CD4-positive, alpha-beta T cell treated with Interleukin-6 at 100 ng/mL for 8 hours (primary cell): ENCODE measurements at places on chromosomes 6 and 20.

DNA sequence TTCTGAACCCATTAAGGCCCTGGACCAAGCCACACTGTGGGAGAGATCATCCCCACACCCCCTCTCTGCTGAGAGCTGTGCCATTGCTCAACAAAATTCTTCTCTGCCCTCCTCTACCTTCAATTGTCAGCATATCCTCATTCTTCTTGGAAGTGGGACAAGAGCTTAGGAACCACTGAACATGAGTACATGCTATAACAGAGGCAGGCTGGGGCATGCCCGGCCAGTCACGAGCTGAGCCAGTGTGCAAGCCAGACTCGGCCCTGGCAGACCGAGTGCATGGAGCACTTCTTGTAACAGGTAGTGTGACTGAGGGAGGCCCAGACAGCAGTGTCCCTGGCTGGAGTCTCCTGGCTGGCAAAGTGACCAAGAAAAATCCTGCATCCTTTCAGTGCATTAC is 149.2 kb downstream of the MOXD1 start:
- no peak for DNase-seq

DNA sequence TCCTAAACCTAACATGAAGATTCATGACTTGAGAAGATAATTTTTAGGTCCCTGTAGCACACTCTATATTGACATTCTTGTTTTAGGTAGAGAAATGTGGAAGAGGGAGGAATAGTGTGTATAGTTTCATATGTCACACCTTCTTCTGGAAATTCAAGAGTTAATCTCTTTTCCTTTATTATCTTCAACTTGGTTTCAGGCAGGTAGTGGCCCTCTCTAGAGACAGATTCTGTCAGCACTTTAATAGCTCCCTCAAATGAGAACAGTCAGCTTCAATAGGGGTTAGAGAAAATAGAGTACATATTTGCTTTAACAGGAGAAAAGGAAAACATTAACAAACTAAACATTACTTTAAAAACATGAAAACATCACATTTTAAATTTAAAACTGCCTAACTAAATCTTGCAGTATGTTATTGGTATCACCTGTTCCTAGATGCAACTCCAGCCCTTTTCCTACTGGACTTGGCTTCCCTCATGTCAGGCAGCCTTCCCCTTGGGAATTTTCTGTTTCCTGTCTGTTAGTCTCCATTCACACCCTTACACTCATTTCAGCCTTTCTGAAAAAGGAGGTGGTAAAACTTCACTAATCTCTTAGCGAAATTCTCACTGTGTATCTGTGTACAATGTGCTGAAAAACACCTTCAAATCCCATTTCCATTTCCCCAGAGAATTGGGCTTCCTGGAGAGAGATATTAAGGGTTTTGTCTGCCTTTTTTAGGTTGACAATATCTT is 192.3 kb upstream of the RNF217 start:
- no peak for DNase-seq

GRCh38 chr6:46367354-46368168 is 123.7 kb downstream of the RCAN2 start:
- no peak for DNase-seq

GRCh38 chr6:68240726-68241125 is 394.4 kb upstream of the ADGRB3 start:
- DNase-seq = no peak

DNA sequence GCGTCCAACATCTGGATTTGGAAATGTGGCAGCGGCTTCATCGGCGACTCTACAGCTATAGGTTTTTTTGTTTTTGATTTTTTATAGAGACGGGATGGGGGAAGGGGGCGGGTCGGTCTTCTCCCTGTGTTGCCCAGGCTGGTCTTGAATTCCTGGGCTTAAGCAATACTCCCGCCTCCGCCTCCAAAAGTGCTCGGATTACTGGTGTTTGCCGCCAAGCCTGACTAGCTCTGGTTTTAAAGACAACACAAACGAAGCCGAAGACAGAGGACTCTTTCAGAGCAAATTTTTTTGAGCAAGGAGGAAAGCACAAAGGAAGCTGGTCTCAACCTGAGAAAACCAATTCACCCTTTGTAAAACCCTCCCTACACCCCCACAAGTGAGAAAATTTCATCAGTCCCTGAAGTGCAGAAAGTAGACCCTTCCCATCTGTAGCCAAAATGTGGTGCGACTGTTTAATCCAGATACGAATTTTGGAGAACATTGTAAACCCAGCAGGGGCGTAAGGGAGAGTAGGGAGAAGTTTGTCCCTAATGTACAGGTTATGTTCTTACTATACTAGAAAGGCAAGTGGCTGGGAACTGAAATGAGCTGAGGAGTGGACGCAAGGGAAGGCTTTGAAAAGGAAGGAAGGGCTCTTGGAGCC is 185.9 kb downstream of the TRIM27 start:
- no peak for DNase-seq

DNA sequence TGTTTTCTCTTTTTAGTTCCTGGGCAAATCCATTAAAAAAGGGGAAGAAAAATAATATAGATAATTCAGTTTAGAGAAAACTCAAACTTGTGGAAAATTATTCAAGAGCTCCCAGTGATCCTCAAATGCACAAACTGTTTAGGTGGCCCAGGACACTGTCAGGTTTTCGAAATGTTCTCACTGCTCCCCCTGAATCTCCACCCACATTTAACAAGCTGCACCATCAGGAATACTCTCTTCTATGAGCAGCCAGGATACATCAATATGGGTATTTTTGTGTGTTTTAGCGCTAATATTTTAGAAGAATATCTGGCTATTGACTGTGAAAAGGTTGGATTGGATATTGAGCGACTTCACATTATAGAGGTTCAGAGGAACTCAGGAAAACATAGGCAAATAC is 43.9 kb downstream of the OR2B2 start:
- no peak for DNase-seq

GRCh38 chr6:32664354-32664753 is 2.1 kb downstream of the HLA-DQB1 start:
- DNase-seq = no peak

- DNase-seq = no peak
Observed at GRCh38 chr20:15637950-15638754, 935.1 kb downstream of the KIF16B start.

- DNase-seq = no peak
Observed at GRCh38 chr20:61499859-61500554, 247.9 kb downstream of the CDH4 start.

DNA sequence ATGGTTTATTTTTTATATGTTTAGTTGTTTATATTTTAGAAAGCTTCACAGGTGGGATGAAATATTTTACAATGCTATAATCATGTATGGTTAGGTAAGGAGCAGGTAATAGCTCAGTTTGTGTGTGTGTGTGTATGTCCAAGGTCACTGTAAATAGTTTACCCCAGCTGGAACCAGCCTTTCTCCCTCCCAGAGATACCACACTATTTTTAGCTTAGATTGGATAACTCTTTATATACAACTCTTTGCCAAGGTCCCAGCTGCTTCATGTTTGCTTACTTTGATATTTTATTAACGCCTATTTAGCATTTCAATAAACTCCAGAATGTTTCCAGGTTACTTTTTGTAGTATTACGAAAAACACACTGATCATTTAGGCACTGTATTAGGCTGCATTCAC is 1.8 kb upstream of the PEX7 start:
- DNase-seq = no peak

DNA sequence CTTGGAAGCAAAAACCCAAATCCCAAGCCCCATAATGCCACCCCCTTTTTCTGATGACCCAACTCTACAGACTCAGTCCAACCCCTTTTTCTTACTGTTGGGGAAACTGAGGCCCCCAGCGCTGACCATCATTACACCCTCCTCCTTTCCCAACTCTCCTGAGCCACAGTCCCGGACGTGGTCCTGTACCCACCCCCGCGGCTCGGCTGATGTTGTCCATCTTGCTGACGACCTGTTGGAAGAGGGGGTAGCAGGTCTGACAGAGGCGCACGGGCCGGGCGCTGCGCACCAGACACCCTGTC is 533 bp downstream of the OSTM1 start:
- peak; percentile 9 for DNase-seq

DNA sequence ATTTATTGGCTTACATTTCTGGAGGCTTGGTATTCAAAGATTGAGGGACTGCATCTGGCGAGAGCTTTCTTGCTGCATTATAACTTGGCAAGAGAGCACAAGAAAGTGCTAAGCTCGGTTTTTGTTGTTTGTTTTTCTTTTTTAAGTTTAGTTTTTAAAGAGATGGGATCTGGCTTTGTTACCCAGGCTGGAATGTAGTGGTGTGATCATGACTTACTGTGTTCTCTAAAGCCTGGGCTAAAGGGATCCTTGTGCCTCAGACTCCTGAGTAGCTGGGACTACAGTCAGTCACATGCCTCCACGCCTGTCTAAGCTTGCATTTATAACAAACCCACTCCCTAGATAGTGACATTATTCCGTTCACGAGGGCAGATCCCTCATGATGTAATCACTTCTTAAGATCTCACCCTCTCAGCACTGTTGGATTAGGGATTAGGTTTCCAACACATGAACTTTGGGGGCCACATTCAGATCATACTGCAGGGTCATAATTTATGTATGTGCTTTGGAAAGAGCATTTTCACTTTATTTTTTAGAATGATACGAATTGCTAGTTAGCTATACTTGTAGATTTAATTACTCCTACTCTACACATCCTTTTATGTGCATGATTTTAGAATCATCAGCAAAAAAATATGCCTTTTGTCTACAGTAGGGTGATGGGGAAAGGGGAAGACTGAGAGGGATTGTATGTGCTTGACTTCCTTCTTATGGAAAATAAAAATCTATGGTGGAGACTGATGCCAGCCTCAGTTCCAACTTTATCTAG is 167.8 kb downstream of the JARID2 start:
- no peak for DNase-seq

- no peak for DNase-seq
Observed at GRCh38 chr6:26387565-26387964, 4.7 kb downstream of the BTN2A2 start.

DNA sequence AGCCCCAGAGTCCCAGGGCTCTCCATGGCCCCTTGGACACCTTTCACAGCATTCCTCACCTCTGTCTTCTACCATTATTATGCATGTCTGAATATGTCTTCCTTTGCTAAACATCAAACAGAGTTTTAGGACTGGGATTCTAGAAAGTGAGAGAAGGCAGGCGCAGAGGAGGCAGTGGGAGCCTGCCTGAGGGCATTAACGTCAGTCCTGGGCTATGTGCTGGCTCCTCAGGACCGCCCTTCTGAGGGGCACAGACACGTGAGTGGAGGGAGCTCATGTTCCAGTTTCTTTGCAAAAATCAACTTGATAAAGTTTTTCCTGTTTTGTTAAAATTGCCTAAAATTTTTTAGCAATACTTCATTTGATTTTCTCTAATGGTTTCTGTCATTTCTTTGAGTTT is 38.0 kb downstream of the C6orf15 start:
- DNase-seq = no peak

DNA sequence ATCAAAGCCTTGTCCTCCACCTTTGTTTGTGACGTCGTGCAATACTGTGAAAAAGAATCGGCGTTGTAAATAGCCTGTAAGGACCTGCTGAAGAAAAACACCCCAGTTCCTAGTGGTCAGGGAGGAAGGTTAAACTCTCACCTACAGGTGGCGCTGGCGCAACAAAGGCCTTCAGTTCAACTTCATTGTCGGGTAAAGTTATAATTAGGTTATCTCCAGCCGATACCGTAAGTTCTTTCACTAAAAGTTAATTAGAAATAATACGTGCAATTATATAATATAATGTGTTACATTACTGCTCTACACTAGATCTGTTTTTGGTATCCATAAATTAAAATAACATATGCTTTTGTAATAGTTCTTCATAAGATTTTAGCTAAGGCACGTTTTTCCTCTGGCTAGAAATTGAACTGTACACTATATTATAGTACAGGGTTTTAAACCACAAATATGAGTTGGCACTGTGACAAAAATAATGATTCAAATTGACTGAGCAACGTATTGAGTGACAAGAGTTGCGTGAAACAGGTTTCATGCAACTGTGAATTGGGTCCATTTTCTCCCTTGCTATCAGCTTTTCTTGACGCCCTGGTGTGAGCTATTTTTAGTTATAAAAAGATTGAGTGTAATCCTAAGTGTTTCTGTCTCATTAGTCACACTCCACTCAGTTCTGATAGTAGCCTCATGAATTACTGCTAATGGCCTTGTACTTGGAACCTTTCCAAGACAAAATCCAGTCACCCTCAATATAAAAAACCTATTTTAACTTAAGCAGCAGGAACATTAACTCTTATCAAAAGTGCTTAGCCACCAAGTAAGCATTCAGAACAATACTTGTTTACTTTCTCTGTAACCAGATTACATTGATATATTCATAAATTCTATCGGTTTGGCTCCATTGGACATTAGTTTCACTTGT is 62.3 kb downstream of the KIAA0319 start:
- peak; percentile 66 for DNase-seq

- peak; percentile 1 for DNase-seq
Observed at GRCh38 chr6:28606424-28607391, 81.0 kb downstream of the GPX5 start.

- DNase-seq = no peak
Observed at GRCh38 chr6:157089258-157089657, 234.1 kb downstream of the TMEM242 start.

DNA sequence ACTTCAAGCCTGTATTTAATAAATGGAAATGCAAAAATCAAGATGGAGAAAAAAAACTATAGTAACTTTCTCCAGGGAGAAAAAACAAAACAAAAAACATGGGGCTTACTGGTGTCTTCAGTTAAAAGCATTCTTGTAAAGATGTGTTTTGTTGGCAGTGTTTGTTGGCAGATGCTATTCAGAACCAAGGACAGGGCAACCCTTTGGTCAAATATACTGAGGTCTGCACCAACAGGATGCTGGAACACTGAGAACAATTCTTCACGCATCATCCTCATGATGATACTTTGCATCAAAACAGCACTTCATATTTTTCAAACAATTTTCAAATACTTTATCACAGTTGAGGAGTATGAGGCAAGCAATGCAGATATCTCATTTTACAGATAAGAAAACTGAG is 63.7 kb upstream of the CBLN4 start:
- no peak for DNase-seq

DNA sequence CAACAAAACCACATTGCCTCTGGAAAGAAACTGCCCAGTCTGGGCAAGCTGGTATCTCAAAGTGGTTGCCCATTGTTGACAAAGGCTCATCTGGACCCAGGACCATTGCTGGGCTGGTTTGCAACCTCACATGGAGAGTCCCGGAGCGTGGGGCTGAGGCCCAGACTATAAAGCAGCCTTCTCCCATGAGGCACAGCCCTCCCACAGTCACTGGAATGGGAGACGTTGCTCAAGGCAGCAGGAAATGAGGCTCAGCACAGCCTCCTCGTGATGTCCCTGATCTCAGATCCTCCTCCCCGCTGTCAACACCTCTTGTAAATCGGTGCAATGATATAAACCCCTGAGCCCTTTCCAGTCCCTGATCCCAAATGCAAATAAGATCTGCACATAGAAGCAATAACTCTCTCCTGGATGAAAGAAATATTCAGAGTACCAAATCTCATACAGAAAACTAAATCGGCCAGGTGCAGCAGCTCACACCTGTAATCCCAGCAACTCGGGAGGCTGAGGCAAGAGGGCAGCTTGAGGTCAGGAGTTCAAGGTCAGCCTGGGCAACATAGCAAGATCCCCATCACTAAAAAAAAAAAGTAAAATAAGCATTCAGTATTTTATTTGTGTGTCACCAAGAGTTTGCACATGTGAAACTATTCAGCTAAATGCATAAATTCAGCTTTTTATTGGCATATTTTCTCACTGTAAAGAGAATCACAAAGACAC is 103.0 kb upstream of the RREB1 start:
- DNase-seq = no peak

- no peak for DNase-seq
Observed at GRCh38 chr6:125869427-125869826, 78.7 kb downstream of the NCOA7 start.

- DNase-seq = no peak
Observed at GRCh38 chr6:72642435-72642834, 20.6 kb downstream of the KCNQ5 start.

- no peak for DNase-seq
Observed at GRCh38 chr6:108734271-108734922, 113.8 kb upstream of the ARMC2 start.

GRCh38 chr20:53929399-53929798 is 141.0 kb downstream of the BCAS1 start:
- DNase-seq = no peak
